LHCN-M2 (cell line): ENCODE measurements at places on chromosomes 13 and 19. TPM values are rescaled to one million over a fixed set of nuclear protein-coding genes. Genes with fewer than 3 reads are reported as not detected.

DNA sequence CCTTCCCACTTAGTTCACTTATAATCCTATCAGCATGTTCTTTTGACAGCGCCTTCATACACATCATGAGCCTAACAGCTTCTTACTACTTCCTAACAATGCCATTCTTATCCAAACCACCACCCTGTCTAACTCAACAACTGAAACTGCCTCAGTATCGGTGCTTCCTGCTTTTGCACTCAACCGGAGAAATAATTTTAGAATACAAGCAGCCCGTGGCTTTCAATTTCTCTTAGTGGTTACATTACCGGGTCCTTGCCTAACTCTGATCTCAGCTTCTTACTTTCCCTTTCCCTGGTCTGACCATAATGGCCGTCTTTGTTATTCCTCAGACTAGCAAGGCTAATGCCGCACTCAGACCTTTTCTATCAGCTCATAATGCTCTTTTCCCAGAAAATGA lies 17.0 kb downstream of the ZFP82 start:
- DNase-seq = no peak

- DNase-seq = no peak
Observed at GRCh38 chr19:56837004-56837403, 3.5 kb downstream of the PEG3 start.

DNA sequence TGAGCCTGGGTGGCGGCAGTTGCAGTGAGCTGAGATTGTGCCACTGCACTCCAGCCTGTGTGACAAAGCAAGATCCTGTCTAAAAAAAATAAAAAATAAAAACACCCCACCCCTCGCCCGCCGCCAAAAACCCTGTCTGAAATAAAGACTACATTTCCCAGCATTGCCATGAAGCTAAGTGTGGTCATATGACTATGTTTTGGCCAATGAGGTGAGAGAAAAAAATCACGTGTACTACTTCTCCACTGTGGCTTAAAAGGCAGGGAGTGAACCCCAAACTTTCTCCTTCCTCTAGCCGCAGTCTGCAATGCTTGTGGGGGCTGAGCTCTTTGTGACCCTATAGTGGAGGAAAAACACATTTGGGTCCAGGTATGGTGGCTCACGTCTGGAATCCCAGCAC lies 54.9 kb downstream of the COLGALT1 start:
- peak; percentile 19 for DNase-seq

DNA sequence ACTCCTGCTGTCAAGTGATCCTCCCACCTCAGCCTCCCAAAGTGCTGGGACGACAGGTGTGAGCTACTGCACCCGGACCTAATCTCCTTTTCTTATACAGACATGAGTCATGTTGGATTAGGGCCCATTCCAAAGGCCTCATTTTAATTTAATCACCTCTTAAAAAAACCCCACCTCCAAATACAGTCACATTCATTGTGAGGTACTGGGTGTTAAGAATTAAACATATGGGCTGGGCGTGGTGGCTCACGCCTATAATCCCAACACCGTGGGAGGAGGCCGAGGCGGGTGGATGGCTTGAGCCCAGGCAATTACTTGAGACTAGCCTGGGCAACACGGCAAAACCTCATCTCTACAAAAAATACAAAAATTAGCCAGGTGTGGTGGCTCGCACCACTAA lies 46.6 kb downstream of the PIN1 start:
- DNase-seq = no peak

DNA sequence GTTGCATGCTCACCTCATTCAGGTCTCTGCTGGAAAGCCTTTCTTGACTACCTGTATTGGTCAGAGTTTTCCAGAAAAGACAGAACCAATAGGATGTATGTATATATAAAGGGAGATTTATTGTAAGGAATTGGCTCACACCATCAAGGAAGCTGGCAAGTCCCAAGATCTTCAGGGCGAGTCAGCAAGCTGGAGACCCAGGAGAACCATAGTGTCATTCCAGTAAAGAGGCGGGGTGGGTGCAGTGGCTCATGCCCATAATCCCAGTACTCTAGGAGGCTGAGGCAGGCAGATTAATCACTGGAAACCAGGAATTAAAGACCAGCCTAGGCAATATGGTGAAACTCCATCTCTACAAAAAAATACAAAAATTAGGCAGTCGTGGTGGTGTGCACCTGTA lies 30.4 kb upstream of the FARP1 start:
- no peak for DNase-seq

DNA sequence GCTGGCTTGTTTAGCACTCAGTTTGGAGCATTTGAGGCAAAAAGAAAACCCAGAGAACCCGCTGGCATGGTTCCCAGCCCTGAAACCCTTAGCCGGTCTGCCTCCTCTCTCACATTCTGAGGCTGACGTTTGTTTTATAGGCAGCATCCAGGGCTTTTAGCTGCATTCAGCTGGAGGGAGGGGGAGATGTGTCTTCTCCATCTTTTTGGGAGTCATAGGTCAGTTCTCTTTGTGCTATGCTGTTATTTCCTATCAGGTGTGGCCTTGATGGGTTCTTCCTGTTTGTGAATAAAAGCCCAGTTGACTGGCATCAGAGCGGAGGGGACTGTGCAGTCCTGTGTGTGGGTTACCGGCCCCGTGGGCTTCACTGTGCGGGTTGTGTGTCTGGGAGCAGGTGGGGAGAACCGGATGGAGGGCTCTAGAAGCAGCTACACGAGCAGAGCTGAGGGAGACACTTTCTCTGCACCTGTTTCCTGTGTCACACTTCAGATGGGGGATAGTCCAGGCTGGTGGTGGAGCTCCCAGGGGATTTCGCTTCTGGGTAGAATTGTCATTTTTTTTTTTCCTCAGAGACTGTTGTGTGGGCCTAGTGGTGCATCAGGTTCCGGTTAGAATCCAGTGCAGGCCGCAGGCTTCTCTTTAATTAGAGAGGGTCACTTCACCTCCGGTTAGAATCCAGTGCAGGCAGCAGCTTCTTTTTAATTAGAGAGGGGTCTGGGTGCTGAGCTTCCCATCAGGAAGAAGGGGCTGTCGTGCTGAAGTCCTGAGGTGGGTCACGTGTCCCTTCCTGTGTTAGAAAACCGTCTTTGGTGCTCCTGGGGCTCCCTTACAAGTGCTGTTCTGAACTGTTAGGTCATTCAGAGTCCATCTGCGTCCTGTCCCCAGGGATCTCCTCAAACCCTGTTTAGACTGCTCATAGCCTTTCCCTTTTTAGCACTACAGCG lies 69.6 kb downstream of the ARHGEF7 start:
- DNase-seq = peak; percentile 37

DNA sequence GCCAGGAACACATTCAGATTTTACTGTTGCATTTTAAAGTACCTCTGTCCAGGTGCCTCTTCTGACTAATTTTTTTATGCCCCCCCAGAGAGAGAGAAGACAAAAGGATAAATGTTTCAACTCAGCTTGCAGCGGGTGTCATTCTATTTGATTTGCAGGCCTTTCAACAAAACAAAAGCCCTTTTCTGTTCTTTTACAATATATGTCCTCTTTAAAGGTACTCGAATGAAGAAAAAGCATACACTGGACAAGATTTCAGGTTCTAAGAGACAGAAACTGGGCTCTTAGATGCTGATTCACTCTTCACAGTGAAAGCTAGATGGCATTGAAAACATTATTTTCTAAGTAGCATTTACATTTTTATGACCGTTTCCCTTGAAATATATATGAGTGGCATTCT lies 2.9 kb upstream of the FRY start:
- DNase-seq = no peak

DNA sequence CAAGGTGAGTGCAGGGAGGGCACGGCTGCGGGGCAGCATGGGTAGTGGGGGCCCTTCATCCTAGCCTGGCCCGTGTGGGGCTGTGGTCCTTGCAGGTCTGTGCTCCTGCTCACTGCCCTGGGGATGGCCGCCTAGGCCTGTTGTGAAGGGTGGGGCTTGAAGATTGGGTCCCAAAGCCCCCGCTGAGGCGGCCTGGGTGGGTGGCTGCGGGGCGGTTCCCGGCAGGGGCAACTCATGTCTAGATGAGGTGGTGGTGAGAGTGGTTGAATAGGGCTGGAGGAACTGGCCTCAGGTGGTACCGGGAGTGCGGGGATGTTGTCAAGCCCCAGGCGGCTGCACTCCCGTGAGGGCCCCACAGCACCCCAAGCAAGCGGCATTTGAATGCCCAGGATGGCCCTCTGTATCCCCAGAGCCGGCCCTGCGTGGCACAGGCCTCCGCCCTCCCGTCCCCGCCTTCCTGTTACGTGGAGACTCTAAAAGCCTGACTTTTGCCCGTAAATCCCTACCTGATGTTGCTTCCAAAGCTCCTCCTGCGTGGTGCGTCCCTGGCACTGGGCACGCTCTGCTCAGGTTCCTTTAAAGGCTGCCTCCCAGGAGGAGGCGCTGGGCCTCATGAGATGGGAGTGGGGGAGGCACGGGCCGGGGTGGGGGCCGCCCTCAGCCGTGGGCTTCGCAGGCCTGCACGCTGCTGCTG lies 15.0 kb downstream of the SPPL2B start:
- no peak for DNase-seq

GRCh38 chr13:98972627-98973026 lies 5.2 kb downstream of the DOCK9 start:
- no peak for DNase-seq

Gene CADM4
- total RNA-seq = 0.69 TPM in 1 of 2 replicates, not detected in the other

Gene SMIM44
- total RNA-seq = not detected in 2 replicates

Gene CEACAM16
- total RNA-seq = not detected in 2 replicates

Gene VSTM2B
- total RNA-seq = not detected in 2 replicates

Gene CCDC194
- total RNA-seq = not detected in 2 replicates
